Effector memory CD4-positive, alpha-beta T cell (primary cell): ENCODE measurements at places on chromosomes 5 and 9.
A peak's percentile ranks its signal among the peaks of the same experiment; 100 is the strongest.

GRCh38 chr5:41736641-41737040 is 133.6 kb downstream of the OXCT1 start:
- no peak for DNase-seq

DNA sequence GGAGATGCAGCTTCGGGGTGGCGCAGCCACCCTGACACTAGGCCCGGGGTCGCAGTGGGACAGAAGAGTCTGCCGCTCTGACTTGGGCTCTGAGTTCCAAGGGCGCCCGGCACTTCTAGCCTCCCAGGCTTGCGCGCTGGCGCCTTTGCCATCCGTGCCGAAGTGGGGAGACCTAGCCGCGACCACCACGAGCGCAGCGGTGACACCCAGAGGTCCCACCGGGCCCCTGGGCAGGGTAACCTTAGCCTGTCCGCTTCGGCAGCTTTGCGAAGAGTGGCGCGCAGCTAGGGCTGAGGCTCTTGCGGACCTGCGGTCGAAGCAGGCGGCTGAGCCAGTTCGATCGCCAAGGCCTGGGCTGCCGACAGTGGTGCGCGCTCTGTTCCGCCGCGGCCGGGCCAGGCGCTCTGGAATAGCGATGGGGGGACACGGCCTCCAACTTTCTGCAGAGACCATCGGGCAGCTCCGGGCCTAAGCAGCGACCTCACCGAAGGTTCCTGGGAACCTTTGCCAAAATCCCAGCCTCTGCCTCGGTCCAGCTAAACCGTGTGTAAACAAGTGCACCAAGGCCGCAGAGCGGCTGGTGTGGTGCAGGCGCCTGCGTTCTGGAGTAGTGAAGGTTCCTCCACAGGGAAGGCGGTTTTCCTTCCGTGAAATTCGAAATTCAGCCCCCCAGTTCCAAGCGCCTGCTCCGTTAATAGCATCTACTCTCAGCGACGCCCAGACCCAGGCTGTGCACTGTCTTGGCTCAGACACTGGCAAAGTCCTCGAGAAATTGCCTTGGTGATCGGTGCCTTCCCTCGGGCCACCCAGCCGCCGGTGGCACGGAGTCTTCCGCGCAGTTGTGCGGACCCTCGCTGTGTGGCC is 7.4 kb downstream of the TLX3 start:
- DNase-seq: no peak

DNA sequence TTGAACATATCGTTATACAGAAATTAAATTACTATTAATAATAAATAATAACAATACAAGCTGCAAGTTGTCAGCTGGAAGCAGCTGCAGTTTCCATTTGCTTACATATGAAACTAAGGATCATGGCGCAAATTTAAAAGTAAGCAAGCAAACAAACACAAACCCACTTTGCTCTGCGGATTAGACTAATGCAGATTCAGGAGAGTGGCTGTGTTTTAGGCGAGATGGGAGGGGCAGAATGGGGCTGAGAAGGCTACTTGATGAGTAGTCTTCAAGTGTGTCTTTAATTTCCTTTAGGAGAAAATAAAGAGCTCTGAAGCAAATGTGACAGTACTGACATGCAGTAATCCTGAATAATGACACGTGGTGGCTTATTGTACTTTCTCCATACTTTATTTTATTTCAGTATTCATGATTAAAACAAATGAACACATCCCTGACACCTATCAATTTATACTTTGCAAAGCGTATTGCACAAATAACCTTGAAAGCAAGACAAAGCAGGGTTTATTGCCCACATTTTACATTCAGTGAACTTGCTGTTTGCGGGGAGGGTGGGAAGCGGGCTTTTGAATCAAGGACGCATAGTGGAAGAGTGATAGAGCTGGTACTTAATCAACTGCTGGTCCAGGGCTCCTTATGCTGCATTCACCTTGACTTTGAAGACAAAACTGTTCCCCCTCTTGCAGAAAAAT is 221.4 kb upstream of the TRIM32 start:
- no peak for DNase-seq

DNA sequence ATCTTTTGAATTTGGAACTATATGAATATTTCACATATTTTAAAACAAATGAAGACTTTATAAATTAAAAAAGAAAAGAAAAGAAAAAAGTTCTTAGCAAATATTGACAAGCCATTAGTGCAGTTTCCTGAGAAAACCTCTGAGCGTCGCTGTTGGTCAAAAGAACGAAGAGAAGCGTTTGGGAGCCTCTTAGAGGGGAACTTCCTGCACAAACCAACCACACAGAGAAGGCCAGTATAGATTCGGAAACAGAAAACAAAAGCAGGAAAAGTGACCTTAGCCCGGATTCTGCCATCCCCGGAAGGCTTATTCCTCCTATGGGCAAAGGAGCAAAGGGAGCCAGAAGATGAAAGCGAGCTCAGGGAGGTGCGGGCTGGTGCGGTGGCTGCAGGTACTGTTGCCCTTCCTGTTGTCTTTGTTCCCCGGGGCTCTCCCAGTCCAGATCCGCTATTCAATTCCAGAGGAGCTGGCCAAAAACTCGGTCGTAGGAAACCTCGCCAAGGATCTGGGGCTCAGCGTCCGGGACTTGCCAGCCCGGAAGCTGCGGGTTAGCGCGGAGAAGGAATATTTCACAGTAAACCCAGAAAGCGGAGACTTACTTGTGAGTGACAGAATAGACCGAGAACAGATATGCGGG is at the start of gene PCDHGB2:
PCDHGB2 (plus strand) TSS at position 205 of the 637 bp plus-strand sequence; CDS start at position 347, 142 bp downstream.
- DNase-seq: no peak

GRCh38 chr5:151682240-151682639 is 4.5 kb downstream of the SPARC start:
- no peak for DNase-seq

DNA sequence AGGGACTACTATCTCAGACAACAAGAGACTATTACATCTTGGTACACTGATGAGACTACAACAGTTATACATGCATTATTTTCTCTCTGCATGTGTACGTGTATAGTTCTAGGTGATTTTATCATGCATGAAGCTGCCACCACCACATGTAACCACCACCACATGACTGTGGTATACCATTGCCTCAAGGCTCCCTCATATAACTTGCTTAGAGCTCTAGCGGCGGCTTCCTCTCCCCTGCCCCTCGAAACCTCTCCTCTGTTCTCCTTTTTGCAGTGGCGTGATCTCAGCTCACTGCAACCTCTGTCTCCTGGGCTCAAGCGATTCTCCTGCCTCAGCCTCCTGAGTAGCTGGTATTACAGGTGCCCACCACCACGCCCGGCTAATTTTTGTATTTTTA is 162.3 kb downstream of the AOPEP start:
- DNase-seq: no peak

DNA sequence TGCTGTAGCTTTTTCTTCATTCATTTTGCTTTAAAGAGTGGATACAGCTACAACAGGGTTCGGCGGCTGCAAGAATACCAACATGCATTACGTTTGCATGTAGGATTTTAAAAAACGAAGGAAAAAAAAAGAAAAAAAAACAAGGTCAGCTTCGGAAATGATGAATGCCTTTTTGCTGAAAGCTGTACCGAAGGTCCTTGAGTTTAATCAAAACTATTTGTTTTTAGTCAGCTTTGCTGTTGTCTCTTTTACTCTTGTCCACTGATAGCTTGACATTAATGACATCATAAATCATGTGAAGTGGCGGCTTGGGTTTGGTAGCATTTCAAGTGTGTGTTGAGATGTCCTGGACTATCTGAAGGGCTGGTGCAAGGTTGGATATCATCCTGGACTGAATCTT is 779.1 kb downstream of the NR2F1-AS1 start:
- DNase-seq: no peak

GRCh38 chr9:133729617-133730281 is 8.4 kb downstream of the SARDH start:
- DNase-seq: no peak

GRCh38 chr5:120454094-120454798 is 9.9 kb upstream of the PRR16 start:
- no peak for DNase-seq

GRCh38 chr5:86626149-86626548 is 8.4 kb downstream of the COX7C start:
- DNase-seq: no peak

DNA sequence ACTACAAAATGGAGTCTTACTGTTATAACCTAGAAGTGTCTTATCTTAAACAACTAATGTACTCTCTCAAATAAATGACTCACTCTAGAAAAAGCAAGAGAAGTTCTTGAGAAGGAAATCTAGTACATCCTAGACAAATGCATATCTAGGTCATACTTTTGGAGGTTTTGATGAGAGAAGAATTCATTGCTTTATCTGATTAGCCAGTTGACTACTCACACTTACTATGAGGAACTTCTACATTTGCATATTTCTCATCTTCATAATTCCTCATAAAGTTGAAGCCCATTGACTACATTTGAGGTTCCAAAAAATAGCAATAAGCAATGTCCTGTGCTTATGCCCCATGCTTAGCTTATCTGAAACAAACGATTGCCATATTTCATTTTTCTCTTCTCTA is 2.8 kb downstream of the JAKMIP2 start:
- no peak for DNase-seq

DNA sequence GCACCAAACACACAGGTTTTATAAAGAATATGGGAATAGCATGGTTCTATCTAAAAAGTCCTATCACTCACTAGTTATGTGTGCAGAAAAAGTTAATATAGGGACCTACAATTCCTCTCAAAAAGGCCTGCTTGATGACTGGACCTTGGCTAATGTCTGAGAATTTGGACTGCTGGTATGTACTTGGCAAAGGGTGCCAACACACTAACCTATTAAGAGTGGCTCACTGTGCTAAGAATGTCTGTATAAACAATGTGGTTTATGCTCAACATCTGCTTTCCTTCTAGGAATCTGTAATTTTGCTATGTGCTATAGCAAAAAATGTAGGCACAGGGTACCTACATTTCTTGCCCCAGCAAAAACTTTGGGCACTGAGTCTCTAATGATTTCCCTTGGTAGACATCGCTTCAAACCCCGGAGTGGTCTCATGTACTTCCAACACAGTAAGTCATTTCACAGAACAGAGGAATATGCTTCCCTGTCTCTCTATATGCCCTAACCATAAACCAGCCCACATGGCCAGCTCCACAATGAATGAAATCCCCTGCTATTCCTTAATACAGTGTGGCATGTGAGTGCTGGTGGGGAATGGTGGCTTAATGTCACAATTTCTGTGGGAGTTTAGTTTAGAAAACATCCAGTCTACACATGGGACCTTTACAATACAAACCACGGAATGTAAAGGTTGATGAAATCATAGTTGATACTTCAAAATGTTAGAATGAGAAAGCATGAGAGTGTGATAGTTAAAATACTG is 101.7 kb downstream of the UBAP2 start:
- DNase-seq: no peak

GRCh38 chr5:132300577-132301343 is 6.6 kb downstream of the SLC22A4 start:
- DNase-seq: no peak

- DNase-seq: no peak
These were observed 883.1 kb downstream of the CDH18 start for GRCh38 chr5:19104948-19105347.

GRCh38 chr5:79297661-79298060 is 61.7 kb downstream of the JMY start:
- no peak for DNase-seq

DNA sequence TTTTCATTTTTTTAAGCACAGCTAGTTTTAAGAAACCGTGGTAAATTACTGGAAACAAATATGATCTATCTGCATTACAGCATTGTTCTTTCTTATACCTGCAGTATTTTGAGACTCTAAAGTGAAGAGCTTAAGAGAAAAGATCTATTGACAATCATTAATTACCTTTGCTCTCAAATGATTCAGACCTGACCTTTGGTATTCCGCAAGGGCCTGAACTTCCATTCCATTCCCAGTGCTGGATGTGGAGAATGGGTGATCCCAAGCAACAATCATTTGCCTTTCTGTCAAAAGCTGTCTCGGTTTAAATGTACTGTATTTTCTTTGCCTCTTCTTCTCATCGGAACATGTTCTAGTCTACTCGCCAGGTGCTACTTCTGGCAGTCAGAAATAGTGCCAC is 18.9 kb downstream of the NREP start:
- DNase-seq: no peak

DNA sequence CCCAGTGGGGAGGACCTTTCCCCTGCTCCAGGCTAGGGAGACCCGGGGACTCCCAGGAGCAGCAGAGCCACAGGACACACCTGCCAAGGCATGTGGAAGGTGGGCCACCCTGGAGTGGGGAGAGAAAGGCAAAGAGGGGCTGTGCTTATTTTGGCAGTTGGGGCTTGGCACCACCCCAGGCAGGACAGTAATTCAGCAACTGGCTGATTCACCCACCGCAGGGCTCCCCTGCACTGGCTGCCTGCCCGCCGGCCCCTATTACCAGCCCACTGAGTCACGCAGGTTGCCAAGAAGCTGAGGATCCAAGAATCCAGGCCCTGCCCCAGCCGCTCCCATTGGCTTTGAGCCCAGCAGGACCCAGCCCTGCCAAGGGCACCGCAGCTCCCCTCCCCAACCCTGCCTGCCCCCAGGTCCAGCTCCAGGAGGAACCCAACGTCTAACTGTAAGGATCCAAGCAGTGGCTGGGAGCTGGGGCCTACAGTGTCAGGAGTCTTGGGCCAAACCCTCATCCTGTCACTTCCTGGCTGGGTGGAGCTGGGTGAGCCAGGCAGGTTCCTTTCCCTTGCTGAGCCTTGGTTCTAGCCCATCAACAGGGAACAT is 14.2 kb upstream of the RALGDS start:
- DNase-seq: peak; percentile 49

- no peak for DNase-seq
These were observed 10.2 kb downstream of the DCANP1 start for GRCh38 chr5:135436951-135437418.

- DNase-seq: no peak
These were observed 19.7 kb upstream of the CSF1R start for GRCh38 chr5:150105928-150106615.

GRCh38 chr5:134578578-134579283 is 53.3 kb downstream of the JADE2 start:
- DNase-seq: no peak

DNA sequence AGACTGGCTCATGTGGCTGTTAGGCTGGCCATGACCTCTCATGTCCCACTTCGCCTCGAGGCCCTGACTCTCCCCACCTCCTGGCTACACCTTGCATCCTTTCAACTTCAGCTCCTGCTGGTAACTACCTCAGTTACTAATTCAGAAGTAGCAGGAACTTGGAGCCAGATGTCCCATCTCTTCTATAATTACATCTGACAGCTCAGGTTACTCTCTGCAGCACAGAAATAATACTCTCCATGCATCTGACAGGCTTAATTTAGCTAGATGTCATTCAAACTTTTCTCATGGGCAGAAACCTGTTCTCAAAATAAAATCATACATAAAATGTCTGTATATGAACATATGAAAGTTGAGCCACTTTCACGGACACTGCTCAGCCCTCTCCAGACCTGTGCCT is 92.2 kb upstream of the IL33 start:
- no peak for DNase-seq

GRCh38 chr9:118957585-118957984 is 411.6 kb downstream of the BRINP1 start:
- no peak for DNase-seq
